Stimulated activated CD4-positive, alpha-beta T cell treated with anti-CD3 and anti-CD28 coated beads, TNF-alpha, amount 100 ng/mL, for 4 hours (primary cell): ENCODE measurements at places on chromosomes 1 and 21.

- no peak for DNase-seq
Measured at GRCh38 chr1:203555076-203555475, 61.1 kb downstream of the OPTC start.

DNA sequence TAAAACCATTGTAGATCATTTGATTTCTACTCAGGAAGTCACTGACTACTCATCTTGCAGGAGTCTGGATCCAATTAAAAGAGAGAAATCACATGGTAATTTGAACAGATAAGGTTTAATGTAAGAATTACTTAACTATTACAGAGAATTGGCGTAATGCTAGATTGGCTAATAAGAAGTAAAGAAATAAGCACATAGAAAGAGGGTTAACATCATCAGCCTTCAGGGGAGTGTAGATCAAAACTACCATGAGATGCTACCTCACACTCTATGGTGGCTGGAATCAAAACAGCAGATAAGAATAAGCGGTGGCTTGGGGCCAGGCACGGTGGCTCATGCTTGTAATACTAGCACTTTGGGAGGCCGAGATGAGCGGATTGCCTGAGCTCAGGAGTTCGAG is 11.7 kb downstream of the ST3GAL3 start:
- DNase-seq = no peak

GRCh38 chr1:171218661-171219060 is 29.6 kb upstream of the FMO1 start:
- no peak for DNase-seq

GRCh38 chr1:52402860-52403240 is 1.4 kb downstream of the ORC1 start:
- no peak for DNase-seq

DNA sequence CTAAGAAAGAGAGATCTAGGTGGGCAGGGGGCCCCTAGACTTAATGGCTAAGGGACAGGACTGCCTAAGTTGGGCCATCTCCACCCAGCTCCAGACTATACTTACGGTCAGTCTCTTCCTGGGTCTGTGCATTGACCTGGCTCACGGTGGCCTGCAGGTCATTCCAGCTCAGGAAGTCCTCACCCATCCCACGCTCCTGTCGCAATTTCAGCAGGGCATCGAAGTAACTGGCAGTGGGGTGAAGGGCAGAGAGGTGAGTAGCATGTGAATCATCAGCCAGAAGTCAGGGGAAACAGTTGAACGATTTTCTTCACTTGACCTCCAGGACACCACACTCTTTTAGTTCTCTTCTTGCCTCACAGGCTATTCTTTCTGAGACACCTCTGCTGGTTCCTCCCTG is 20.5 kb downstream of the IQGAP3 start:
- no peak for DNase-seq

- no peak for DNase-seq
Measured at GRCh38 chr1:172180501-172181285, 239.8 kb upstream of the C1orf105 start.

DNA sequence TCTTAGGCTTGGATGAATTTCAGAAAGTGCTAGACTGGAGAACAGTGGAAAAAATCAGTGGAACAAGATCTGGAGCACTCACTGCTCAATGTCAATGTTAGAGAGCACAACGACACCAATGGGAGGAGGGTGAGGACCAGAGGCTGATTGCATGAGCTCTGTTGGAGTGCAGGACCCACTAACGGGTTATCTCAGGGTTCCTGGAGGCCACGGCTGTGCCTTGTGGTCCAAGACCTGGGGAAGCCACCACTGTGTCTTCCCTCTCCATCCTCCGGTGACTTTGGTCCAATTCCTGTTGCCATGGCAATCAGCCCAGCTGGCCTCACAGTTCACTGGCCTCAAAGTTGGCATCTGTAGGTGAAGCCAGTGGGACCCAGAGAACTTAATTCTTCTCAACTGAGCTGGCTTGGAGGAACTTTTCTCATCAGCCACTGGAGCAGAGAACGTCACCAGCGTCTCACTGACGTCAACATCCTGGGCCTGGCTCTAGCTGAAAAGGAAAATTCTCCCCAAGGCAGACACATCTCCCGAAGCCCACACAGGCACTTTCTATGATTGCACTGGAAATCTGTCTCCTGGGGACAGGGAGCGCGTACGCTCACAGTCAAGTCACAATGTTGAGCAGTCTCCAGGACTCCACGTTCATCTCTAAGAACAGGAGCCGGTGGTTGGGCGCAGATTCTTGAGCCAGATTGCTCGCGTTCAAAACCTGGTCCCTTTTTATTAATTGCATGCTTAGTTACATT is 21.9 kb upstream of the GPR157 start:
- no peak for DNase-seq

DNA sequence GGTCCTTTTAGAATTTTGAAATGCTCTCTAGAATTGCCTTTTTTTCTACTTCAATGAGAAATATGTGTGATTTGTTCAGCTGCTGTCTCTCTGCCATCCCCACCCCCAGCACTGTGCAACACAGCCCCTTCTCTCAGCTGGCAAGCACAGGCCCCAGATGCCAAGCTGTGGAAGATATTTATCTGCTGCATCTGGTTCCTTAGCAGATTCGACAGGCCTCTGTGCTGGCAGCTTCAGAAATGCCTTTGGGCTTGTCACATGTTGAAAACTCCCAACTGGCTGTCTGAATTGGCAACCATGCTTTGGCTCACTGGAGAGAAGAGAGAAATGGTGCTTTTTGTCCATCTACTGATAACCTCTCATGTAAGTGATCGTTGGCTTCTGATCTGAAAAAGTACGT is 206.7 kb upstream of the C1orf87 start:
- no peak for DNase-seq

DNA sequence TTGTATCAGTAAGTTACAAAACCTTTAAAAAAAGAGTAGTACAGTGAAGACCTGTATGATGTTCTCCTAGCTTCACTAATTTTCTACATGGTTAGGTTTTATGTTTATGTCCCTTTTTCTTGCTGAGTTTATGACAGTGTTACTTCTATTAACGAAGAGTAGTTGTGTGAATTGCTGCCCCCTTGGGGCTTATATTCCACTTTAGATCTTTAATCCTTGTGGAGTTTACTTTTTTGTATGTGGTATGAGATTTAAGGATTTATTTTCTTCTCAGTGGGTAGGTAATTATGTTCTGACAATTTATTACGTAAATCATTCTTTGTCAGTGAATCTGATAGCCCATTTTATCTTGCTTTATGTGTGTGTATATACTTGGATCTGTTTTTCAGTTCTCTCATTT is 14.8 kb downstream of the KCTD3 start:
- no peak for DNase-seq

GRCh38 chr1:31633117-31633516 is 11.6 kb downstream of the PEF1 start:
- no peak for DNase-seq
